ENCODE measurements at places on chromosomes 12 and 14. TPM values are rescaled to one million over a fixed set of nuclear protein-coding genes. Genes with fewer than 3 reads are reported as not detected.

Gene CHGA
- not detected for total RNA-seq

Gene RAD9B
- 0.29 TPM for total RNA-seq

Gene KRT86
- not detected for total RNA-seq

Gene KRT83
- total RNA-seq, result not detected

Gene CNIH1
- total RNA-seq, result 148 TPM

Gene PPP2R5E
- 29.1 TPM for total RNA-seq

Gene RERGL
- total RNA-seq, result not detected

Gene OR4E2
- not detected for total RNA-seq

Gene DDN
- 0.15 TPM for total RNA-seq

Gene FAR2
- total RNA-seq, result 13.2 TPM

Gene TAS2R8
- total RNA-seq, result not detected

Gene CLEC4C
- total RNA-seq, result not detected

Gene BATF
- not detected for total RNA-seq

Gene RNASE1
- not detected for total RNA-seq

Gene CAPZA3
- total RNA-seq, result not detected

Gene ADGRD1
- 1.9 TPM for total RNA-seq

All from smooth muscle cell of trachea (primary cell).